Activated CD4-positive, alpha-beta T cell treated with anti-CD3 and anti-CD28 coated beads for 4 hours (primary cell): ENCODE measurements at places on chromosomes 11 and 22.

GRCh38 chr22:22856364-22856763, 31.3 kb upstream of the IGLL5 start:
- no peak for DNase-seq

- DNase-seq: no peak
Measured at GRCh38 chr11:134289789-134290188, 13.6 kb downstream of the GLB1L3 start.

DNA sequence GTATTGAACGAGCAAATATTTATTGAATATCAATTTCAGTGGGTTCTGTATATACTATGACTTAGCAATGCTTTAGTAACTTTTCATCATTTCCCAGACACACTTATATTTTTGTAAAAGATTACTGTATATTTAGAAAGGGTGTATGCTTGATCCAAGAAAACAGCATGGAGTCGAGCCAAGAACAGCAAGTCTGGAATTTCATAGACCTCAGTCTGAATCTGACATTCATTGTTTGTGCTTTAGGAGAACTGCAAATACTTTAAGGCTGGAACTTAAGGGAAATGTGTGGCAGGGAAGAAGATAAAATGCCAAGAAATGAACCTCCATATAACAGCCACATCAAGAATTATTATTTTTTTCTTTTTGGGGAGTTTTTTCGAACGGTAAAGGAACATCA, 1156.8 kb downstream of the LRRC4C start:
- DNase-seq: no peak

DNA sequence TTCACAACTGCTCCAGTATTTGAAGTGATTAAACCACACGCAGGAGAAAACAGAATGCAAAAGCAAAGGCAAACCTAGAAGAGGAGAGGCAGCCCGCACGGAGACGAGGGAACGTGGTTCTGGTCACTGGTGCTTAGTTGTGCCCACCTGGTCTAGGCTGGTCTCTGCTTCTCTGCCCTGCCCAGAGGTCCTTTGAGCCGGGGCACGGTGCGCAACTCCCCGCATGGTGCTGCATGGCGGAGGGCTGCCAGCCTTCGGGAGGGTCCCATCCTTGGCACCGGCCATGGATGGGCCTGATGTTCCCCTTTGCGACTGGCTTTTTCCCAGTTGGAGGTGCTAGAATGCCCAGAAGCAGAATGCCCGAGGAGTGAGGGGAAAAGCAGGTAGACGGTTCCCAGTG, 46.1 kb downstream of the KCNC1 start:
- DNase-seq: no peak

GRCh38 chr11:4385978-4386740, 7.3 kb downstream of the TRIM21 start:
- no peak for DNase-seq

- DNase-seq: no peak
Measured at GRCh38 chr22:40703736-40704135, 24.5 kb downstream of the MCHR1 start.

GRCh38 chr11:58061813-58062212, 31.1 kb downstream of the OR6Q1 start:
- DNase-seq: no peak

DNA sequence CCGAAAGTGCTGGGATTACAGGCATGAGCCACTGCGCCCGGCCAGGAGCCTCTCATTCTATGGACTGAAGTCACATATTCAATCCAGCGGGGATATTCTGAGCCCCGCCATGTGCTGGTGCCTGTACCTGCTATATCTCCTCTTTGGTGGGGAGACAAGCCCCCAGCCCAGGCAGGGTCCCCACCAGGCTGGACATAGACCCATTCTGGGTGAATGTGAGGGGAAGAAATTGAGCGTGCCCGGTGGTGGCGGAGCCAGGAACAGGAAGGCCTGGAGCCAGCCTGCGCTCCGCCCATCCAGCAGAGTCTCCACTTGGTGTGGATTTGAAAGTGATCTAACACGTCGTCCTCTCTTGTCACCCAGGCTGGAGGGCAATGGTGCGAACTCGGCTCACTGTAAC, 38.0 kb upstream of the CSNK1E start:
- DNase-seq: no peak

GRCh38 chr11:102421261-102421660, 31.3 kb downstream of the TMEM123 start:
- no peak for DNase-seq

DNA sequence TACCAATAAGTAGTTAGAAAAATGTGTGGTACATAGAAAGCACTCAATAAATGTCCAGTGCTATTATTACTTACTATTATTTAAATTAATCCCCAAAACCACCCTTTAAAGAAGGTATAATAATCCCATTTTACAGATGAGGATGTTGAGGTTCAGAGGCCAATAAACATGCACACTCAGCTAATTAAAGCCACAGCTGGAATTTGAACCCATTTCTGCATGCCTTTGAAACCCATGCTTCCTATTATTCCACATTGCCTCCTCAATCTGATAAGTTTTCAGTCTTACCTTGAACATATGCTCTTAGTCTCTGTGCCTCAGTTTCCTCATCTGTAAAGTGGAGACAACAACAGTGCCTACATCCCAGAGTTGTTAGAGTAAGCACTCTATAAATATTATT, 52.8 kb downstream of the CCDC34 start:
- no peak for DNase-seq

DNA sequence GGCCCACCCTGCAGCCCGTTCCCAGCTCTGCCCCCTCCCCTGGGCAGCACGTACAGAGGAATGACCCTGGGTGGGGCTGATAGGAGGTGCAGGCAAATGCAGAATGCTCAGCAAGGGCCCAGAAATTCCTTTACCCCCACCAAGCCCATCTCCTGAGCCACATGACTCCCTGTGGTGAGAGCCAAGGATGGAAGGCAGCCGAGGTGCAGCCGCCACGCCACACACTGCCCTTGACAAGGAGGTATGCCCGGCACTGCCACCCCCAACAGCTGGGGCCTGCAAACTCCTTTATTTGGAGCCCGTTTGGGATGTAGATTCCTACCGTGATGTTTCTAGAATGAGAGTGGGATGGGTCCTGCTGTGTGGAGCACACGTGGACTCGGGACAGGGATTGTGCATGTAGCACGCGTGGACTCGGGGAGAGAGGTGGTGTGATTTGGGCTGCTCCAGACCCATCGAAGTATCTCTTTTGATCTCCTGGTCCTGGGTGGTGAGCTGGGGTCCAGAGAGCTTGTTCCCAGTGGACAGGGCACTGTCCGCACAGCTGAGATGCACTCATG, 12.9 kb downstream of the GTSE1 start:
- DNase-seq: no peak

GRCh38 chr11:114124601-114125144, 65.2 kb downstream of the ZBTB16 start:
- DNase-seq: no peak

- no peak for DNase-seq
Measured at GRCh38 chr11:47398551-47398950, 9.8 kb upstream of the SLC39A13 start.

- DNase-seq: no peak
Measured at GRCh38 chr22:48941903-48942575, 885.6 kb downstream of the BRD1 start.

DNA sequence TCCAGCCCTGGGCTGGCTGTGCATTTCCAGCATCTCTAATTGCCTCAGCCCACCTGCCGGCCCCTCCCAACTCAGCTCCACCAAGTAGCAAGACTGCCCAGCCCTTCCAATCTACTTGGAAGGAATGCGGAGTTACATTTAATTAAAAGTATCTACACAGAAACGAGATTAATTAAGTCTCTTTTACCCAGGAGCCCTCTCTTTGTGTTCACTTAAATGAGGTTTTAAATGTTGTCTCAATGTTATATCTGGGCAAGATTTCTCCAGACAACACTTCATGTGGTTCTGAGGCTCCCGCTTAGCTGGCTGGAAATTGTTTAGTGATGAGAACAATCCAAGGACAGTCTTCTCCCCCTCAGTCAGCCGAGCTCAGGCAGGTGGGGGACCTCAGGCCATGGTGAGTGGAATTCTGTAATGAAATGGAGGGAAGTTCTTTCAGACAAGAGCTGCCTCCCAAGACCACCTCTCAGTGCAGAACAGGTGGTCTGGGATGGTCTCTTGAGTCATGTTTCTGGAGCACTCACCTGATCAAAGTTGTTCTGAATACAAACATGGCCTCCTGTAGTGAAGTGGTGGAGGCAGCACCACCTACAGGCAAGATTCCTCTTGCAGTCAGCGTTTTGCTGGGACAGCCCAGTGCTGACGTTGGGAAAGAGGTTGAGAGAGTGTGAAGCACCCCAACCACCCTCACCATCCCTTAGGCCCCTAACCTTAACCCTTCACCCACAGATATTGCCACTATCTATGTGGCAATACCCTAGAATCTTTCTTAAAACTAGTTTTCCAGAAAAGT, 371.6 kb downstream of the CADM1 start:
- no peak for DNase-seq

- DNase-seq: no peak
Measured at GRCh38 chr11:10584071-10584501, 15.6 kb upstream of the LYVE1 start.

GRCh38 chr11:61827571-61828378, at the start of gene FADS2:
FADS2 (plus strand) TSS chr11:61828300; CDS start chr11:61828391, 91 bp downstream.
- peak; percentile 47 for DNase-seq
